ENCODE measurements at places on chromosomes 5 and 9.

DNA sequence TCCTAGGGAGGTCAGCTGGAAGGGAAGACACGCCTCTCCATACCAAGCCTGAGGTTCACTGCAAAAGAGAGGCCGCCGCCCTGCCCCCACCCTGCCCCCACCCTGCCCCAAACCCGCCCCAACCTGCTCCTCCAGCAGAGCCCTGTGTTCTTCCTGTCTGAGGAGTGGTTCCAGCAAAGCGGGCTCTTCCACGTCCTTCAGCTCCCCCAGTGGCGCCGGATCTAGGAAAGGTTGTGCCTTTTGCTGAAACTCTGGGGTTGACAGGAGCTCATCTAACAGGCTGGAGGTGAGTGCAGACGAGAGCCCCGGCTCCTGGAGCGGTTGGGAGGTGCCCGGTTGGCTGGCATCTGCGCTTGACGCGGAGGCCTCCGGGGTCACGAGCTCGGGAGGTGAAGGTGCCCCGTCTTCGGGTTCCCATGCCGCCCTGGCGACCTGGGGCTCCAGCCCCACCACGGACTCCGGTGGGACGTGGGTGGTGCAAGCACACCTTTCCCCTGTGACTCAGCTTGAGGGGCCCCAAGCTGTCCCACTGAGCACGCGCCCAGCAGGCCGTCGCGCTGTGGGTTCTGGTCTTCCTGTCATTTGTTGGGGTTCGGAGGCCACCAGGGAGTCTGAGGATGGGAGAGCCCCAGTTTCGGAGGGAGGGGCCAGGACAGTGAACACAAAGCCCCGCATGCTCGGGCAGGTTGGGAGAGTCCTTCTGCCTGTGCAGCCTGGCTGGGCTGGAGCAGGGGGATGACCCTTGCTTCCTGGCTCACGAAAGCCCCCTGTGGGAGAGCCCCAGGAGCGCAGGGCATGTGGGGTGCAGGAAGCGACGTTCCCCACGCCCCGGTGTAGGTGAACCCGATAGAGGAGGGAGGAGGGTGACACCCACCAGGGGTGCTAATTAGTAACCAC is 1467.1 kb downstream of the FOXD4L5 start:
- DNase-seq, result peak; percentile 43

- DNase-seq, result no peak
Measured at GRCh38 chr9:81264516-81264915, 424.8 kb downstream of the TLE1 start.

DNA sequence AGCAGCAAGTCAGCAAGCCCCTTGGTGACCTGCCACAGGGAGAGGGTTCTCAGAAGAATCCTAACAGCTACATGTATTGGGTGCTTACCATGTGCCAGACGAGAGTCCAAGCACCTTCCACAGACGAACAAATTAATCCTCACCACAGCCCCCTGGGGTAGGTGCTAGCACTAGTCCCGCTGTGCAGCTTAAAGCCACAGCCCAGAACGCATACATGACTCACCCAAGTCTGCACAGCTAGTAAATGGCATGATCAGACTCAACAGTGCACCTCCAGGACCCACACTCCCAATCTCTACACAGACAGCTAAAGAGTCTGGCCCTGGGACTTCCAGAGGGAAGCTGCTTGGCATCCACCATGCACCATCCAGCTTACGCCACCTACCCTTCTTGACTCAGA is 111.5 kb downstream of the PAX5 start:
- DNase-seq, result no peak

DNA sequence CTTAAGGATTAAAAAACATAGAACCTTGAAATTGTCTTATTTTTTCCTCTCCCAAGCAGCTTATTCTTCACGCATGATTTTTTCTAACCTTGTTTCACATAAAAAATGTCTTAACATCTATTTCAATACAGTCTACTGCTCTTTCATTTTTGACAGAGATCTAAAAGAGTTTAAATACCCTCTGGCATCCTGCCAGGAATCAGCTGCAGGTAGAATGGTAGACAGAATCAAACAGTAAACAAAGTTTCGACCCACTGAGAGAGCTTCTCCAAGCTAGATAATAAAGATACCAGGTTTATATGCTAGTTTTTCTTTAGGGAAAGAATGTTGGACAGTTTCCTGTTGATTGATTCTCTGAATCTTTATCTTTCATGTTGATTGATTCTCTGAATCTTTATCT is 555.8 kb upstream of the CDH9 start:
- DNase-seq, result no peak

- DNase-seq, result no peak
Measured at GRCh38 chr9:6991418-6991817, 233.6 kb downstream of the KDM4C start.

DNA sequence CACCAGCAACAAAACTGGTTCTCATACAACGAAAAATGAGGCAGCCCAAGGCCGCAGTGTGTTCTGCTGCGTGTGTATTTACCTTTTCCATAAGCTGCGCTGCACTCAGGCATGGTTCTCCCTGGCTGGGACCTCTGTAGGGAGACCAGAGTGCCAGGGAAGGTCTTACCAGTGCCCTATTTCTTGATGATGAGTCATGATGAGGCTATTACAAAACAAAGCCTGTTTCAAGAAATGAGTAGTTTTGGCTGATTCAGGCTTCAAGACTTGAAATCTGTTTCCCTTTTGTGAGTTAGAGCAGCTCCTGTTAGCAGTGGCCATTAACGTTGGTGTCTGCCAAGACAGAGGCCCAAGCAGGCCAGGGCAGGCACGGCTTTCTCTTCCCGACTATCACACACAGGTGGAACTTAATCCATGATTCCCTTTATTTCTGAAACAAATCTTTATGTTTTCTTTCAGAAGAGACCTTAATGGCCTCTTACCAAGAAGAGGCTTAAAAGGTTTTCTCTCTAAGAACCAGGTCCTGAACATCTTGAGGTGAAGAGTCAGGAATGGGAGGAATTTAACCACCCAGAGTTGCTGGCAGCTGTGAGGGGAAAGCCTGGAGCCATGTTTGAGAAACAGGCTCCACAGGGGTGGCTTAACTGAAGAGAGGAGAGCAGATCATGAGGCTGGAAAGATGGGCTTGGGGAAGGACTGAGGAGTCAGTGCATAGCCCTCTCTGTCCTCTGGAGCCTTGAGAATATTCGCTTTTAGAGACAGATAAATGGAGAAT is 41.4 kb upstream of the TIFAB start:
- DNase-seq, result no peak

DNA sequence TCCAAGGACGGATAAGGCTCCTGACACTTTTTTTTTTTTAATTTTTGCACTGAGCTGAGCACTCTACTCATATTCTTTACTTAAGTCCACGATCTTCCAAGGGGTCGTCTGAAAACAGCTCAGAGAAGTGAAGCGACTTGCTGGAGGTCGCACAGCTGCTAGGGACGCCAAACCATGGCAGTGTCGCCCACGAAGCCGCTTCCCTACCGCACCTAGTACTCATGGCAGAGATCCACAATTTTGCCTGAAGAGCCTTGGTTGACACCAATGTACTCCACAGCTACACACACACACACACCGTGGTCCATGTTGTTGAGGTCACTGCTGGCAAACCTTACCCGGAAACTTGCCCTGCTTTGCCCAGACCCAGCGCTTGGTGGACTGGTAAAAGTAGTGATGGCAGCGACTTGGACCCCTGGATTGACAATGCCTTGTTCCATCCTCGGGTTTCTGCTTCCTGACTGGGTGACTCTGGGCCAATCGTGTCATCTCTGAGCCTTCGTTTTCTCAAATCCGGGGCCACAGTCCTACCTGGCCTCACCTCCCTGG is 521 bp upstream of the SLIT3 start:
- no peak for DNase-seq

- DNase-seq, result no peak
Measured at GRCh38 chr9:70015099-70015498, 28.5 kb upstream of the MAMDC2 start.

DNA sequence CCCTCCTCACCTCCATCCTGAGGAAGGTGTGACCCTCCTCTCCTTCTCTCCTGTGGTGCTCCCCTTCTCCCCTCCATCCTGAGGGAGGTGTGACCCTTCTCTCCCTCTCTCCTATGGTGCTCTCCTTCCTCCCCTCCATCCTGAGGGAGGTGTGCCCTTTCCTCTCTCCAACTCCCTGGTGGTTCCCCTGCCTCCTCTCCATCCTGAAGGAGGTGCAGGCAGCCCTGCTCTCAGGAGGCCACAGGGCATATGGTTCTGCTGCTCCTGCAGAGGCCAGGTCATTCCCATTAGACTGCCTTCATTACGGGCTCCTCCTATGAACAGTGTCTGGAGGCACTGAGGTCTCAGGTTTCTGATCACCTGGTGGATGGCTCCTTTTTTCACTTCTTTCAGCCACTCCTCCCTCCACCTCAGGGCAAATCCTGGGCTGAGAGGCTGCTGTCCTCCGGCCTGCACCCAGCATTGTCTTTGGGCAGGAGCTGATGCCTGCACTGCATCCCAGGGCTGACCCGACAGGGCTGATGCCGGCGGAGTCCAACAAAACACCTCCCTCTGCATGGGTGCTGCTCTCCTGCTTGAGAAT is 197.1 kb downstream of the MED10 start:
- no peak for DNase-seq

DNA sequence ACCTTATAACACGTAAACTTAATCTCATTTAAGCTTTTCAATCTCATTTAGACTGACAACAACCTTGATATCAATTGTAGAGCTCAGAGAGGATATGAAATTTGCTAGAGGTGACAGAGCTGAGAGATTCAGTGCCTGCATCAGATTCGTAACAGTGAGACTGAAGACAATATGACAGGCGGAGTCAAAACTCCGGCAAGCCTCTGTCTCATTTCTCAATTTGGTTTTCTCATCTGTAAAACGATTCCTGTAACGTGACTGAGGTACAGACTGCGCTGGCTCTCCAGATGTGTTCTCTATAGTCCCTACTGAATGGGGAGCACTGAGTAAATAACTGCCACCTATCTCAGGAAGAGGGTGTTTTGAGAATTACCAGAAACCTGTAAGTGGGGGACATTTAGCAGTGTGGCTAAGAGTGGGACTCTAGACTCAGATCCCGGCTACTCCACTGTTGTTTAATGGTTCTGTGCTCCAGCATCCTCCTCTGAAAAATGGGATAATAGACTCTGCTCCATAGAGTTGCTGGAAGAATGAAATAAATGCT is 3.0 kb upstream of the MCIDAS start:
- DNase-seq, result no peak

DNA sequence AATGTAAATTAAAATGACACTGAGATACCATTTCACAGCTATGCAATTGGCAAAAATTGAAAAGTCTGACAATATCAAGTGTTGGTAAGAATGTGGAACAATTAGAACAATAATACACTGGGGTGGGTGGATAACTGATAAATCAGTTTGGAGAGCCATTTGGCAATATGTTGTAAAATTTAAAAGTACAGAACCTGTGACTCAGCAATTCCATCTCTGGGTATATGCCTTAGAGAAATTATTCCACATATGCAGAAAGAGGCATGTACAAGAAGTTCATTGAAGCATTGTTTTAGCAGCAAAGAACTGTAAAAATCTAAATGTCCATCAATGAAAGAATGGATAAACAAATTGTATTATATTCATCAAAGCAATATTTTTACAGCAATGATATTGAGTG is 89.3 kb upstream of the NR3C1 start:
- DNase-seq, result no peak

GRCh38 chr5:98989727-98990126 is 60.9 kb upstream of the CHD1 start:
- no peak for DNase-seq

DNA sequence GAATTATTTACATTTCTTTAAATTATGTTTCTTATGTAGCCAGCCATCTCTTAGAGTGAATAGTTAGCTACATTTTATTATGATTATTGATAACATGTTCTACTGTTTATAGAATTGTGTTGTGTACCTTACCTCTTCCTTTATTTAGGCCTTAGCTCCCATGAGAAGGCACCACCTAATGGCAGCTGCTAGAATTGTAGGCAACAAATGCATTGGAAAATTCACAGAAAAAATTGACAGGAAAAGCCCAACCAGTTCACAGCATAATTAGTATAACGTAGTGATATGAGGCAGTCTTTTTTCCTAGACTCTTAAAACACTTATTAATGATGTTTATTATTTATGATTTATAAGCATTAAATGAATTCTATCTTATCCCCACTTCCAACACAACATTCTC is 175.8 kb downstream of the WDR70 start:
- no peak for DNase-seq

GRCh38 chr9:1919229-1919628 is 95.9 kb upstream of the SMARCA2 start:
- no peak for DNase-seq

- no peak for DNase-seq
Measured at GRCh38 chr5:74502479-74502950, 138.0 kb downstream of the ENC1 start.

DNA sequence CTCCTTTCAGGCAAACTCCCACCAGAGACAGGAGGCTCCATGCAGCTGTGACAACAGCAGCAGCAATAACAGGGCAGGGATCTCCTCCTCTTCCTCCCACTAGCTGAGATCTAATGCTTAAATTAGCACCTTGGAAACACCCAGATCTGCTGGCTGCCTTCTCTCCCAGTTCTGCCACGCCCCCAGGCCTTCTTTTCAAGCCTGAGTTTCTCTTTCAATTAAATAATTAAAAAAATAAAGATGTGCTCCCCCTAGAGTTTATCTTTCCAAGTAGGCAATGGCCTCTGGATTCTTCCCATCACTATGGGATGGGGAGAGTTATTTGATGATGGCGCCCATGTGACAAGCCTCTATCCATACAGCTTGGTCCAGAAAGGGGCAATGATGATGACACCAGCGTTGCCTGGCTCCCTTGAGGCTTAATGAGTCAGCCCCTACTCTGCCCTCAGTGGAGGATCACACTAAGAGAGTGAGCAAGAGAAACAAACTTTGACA is 3.8 kb downstream of the FAM219A start:
- DNase-seq, result peak; percentile 56

DNA sequence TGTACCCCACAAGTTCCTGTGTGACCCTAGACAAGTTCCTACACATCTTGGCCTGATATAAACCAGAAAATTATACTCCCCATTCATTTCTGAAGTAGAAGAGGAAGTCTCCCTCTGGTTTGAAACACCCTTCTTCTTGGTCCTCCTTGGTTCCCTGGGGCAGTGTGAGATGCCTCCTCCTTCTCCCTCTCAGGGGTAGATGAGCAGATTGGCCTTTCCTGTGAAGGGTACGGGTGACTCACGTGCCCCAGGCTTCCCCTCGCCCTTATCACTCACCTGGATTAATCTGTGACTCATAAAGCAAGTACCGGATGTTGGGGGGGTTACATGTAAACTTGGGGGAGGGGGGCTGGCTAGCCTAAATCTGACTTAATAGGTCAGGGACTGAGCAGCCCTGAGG is 11.1 kb upstream of the AQP3 start:
- DNase-seq, result no peak

DNA sequence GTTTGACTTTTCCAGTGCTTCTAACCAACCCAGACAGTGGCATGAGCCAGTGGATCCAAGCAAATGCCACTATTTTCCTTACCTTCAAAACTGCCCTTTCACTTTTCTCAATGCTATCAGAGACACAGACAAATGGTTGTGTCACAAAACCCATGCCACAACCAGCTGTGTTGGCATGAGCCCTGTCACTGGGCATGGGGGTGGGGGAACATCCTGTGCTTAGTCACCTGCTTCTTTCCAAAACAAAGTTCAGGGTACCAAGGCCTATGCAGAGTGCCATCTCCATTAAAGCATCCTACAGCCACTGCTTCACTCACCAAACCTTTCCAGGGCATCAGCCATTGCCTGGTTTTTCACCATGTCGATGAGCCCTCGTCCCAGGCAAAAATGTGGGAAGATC is 30.1 kb downstream of the NIPSNAP3B start:
- no peak for DNase-seq
